ENCODE measurements at places on chromosomes 4 and X.

- no peak for DNase-seq
These were observed 31.0 kb upstream of the SOD3 start for GRCh38 chr4:24764345-24764744.

GRCh38 chr4:124322234-124323065 is 390.1 kb downstream of the ANKRD50 start:
- DNase-seq, result no peak

DNA sequence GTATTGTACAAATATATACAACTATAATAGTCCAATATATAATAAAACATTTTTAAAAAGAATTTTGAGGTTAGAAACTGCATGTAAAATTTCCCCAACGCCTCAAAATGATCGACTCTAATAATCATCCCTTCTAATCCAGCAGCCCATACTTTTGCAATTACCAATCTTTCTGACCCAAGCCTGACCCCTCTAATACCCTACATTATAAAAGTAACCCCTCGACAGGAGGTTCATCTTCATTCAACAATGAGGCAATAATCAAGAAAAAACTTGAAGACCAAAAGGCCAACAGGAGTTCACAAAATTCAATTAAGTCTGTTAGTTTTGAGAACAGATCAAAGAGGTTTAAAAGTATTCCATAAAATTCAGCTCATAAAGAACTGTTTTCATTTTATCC is 393.5 kb downstream of the GPM6A start:
- no peak for DNase-seq

DNA sequence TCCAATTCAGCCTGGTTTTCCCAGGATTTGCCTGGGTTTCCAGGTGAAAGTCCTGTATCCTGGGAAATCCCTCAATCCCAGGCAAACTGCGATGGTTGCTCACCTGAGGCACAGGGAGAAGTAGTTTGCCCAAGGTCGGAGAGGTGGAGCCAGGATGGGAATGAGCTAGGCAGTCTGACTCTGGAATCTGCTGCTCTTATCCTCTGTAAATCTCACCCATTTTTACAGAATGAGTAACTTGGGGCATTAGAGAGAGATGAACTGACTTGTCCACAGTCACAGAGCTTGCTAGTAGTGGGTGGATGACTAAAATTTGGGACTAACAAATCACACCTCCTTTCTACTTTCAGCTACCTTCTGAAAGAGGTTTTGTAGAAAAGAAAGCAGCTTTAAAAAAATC is 9.8 kb upstream of the ARX start:
- DNase-seq, result no peak

GRCh38 chrX:87516717-87517121 is 883 bp upstream of the KLHL4 start:
- DNase-seq, result no peak

- no peak for DNase-seq
These were observed 499.7 kb upstream of the POU3F4 start for GRCh38 chrX:83008415-83008814.
